ENCODE measurements at places on chromosomes 7 and 10. TPM values are rescaled to one million over a fixed set of nuclear protein-coding genes. Genes with fewer than 3 reads are reported as not detected.

CLDN3 gene
- total RNA-seq, result 3.3 TPM

CLCN1 gene
- total RNA-seq, result 0.11 TPM

NRCAM gene
- 0.38 TPM for total RNA-seq

OR2A5 gene
- not detected for total RNA-seq

RARRES2 gene
- 223 TPM for total RNA-seq

SMKR1 gene
- not detected for total RNA-seq

SPOCK2 gene
- total RNA-seq, result 1.3 TPM

NRG3 gene
- total RNA-seq, result 0.62 TPM

SAMD9L gene
- total RNA-seq, result not detected

IDI1 gene
- total RNA-seq, result 102 TPM

ZNF511 gene
- total RNA-seq, result 48.7 TPM

MEIG1 gene
- total RNA-seq, result not detected

C10orf105 gene
- 0.18 TPM for total RNA-seq

FAM25C gene
- not detected for total RNA-seq

C10orf90 gene
- total RNA-seq, result not detected
